Peyer's patch (tissue), 4 donors: ENCODE measurements at places on chromosomes 12 and 14. TPM values are rescaled to one million over a fixed set of nuclear protein-coding genes. Genes with fewer than 3 reads are reported as not detected.

DNA sequence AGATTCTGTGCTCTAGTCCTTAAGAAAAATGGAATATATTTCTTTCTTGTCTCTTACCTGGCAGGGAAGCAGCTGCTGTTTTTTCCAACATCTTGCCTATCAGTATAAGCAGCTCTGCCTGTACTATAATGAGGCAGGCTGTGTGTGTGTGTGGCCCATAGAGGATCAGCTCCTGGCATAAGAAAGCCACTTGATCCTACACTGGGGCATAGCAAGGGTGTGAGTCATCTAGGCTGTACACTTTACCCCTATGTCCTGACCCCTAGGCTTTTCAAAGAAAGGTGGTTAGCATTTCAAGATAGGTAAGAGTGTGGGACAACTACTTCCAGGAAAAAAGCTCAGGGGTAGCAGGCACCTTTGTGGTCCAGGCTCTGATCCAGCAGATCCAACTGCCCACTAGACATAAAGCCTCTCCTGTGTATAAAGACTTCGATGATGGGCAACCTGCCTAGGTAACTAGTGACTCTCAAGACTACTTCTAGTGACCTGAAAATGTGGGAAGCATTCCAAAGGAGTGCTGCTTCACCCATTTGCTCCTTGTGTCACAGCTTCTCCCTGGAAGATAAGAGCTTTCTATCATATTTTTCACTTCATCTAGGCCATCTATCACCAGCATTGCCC is 4.9 kb upstream of the SENP1 start:
- H3K4me3 ChIP-seq, result no peak overlapping the region
- H3K4me1 ChIP-seq, result no peaks in the 10 kb centered on the region
- H3K36me3 ChIP-seq, result no peaks in the 10 kb centered on the region
- no peak for DNase-seq
- no peaks in the 10 kb centered on the region for H3K27me3 ChIP-seq

GRCh38 chr14:39974036-39974435 is 541.8 kb upstream of the FBXO33 start:
- no peak overlapping the region for H3K4me3 ChIP-seq
- H3K4me1 ChIP-seq, result no peaks in the 10 kb centered on the region
- no peak for DNase-seq

Gene KRT75
- total RNA-seq, result not detected

DNA sequence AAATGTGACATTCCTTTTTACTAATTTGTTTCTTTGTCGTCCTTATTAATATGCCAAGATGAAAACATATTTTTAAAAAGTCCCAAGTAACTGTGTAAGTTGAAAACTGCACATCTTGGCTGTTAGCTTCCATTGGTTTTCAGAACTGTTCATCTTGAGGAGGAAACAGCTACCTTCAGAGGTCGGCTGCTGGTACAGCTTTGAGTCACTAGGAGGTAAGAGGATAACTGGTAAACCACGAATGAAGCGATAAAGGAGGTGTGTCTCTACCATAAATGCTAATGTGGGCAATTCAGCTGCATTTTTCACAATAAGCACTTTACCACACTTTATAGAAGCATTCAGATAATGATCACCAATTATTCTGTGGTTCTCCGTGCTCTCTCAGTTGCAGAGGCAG is 137.5 kb upstream of the KRAS start:
- no peak for DNase-seq
- no peaks in the 10 kb centered on the region for H3K27me3 ChIP-seq
- no peaks in the 10 kb centered on the region for H3K36me3 ChIP-seq
- no peaks in the 10 kb centered on the region for H3K4me1 ChIP-seq

Gene NRL
- total RNA-seq, result 13.5 TPM

- H3K27me3 ChIP-seq, result no peaks in the 10 kb centered on the region
- H3K4me1 ChIP-seq, result no peaks in the 10 kb centered on the region
- H3K4me3 ChIP-seq, result no peak overlapping the region
- no peak for DNase-seq
- H3K27ac ChIP-seq, result no peak overlapping the region
Observed at GRCh38 chr12:71476513-71476912, 36.9 kb downstream of the LGR5 start.

DNA sequence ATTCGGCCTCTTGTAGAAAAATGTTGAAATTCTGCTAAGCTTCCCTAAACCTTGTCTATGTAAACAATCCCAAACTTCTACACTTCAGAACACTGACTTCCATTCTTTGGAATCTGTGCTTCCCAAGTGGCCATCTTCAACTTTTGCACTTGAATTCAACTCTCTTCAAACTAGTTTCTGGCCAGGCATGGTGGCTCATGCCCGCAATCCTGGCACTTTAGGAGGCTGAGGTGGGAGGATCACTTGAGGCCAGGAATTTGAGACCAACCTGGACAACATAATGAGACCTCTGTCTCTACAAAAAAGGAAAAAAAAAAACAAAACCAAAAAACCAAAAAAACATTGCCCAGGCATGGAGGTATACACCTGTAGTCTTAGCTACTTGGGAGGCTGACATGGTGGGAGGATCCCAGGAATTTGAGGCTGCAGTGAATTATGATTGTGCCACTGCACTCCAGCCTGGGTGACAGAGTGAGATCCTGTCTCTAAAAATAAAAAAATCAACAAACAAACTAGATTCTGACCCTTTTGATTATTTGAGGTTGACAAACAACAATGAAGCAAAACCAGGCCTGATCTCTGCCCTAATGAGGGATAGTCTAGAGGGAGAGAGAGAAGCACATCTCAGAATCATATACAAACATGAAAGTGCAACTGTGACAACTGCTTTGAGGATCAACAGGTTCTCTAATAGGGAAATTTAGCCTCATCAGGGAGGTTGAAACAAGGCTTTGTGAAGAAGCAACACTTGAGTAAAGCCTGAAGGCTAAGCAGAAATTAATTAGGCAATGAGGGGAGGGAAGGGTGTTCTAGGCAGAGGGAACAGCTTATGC is 11.6 kb upstream of the C12orf75 start:
- DNase-seq, result no peak
- H3K27me3 ChIP-seq, result no peaks in the 10 kb centered on the region
- H3K36me3 ChIP-seq, result no peaks in the 10 kb centered on the region
- no peak overlapping the region for H3K4me3 ChIP-seq
- no peak overlapping the region for H3K27ac ChIP-seq

GRCh38 chr14:104784846-104785707 is 10.5 kb downstream of the AKT1 start:
- no peak overlapping the region for H3K4me3 ChIP-seq
- no peak for DNase-seq
- H3K36me3 ChIP-seq, result peaks cover 53% of the 10 kb centered on the region
- peaks cover 32% of the 10 kb centered on the region for H3K4me1 ChIP-seq
- H3K27ac ChIP-seq, result no peak overlapping the region

- no peaks in the 10 kb centered on the region for H3K27me3 ChIP-seq
- no peaks in the 10 kb centered on the region for H3K36me3 ChIP-seq
- DNase-seq, result no peak
- H3K4me1 ChIP-seq, result no peaks in the 10 kb centered on the region
Observed at GRCh38 chr12:9348906-9349518, 140.8 kb upstream of the PZP start.

DNA sequence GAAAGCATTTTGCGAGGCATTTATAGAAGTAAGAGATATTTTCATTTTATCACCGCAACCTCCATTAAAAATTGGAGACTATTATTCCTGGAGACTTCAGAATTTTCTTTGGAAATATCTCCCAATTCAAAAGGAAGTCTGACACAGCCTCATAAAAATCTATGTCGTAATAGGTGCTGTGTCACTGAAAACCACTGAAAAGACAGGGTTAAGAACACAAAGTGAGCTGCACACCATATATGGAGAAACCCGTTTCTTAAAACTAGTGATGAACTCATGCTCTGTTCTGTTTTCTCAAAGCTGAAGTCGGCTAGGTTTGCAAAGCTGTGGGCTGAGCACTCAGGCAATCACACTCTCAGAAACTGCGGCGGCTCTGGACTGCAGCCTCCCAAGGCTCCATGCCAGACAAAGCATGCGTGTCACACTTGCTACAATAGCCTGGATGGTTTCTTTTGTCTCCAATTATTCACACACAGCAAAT is at the start of gene GLIPR1:
Gene GLIPR1, plus strand, starts transcription at position 287 of the 481 bp plus-strand sequence. Its CDS starts 126 bp downstream, at position 413.
- H3K36me3 ChIP-seq, result no peaks in the 10 kb centered on the region
- peaks cover 11% of the 10 kb centered on the region for H3K4me1 ChIP-seq
- H3K27me3 ChIP-seq, result no peaks in the 10 kb centered on the region
- peak within 1 kb of the TSS; percentile 76 for H3K27ac ChIP-seq
- peak within 1 kb of the TSS; percentile 49 for H3K4me3 ChIP-seq
- peak; percentile 87 for DNase-seq

DNA sequence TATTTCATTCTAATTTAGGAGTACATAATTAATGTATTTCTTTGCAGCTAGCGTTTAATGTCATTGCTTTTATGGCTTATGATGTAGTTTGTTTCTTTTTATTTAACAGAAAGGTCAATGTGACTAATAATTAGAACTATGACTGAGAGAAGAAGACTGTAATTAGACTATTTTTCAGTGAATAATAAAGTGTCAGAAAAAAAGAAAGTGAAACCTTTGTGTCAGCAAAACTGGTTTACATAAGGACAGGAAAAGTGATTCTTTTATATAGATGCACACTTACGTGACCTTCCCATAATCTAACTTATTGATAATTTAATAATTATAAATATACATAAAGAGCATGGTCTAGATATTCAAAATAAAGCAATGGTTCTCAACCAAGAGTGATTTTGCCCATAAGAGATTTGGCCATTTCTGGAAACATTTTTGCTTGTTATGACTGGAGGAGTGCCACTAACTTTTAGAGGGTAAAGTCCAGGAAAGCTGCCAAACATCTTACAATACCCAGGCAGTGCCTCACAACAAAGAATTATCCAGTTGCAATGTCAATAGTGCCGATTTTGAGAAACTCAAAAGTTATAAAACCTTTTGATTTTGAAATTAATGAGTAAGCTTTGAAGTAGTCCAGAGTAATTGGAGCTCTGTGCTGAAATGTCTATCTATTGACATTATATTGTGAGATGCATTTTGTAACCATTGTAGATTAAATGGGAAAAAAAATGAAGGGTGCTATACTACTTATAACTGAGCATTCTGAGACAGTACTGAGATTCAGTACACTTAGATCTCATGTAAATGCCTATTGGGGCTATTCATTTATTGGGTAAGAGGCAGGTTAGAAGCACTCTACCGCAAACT is 227.1 kb downstream of the C12orf50 start:
- no peaks in the 10 kb centered on the region for H3K36me3 ChIP-seq
- H3K27me3 ChIP-seq, result no peaks in the 10 kb centered on the region
- no peak overlapping the region for H3K4me3 ChIP-seq

Gene PPHLN1
- 63.2 TPM for total RNA-seq

GRCh38 chr12:75935539-75936242 is 95.9 kb downstream of the PHLDA1 start:
- no peaks in the 10 kb centered on the region for H3K4me1 ChIP-seq
- no peaks in the 10 kb centered on the region for H3K27me3 ChIP-seq
- H3K4me3 ChIP-seq, result no peak overlapping the region
- DNase-seq, result no peak
- H3K36me3 ChIP-seq, result no peaks in the 10 kb centered on the region

DNA sequence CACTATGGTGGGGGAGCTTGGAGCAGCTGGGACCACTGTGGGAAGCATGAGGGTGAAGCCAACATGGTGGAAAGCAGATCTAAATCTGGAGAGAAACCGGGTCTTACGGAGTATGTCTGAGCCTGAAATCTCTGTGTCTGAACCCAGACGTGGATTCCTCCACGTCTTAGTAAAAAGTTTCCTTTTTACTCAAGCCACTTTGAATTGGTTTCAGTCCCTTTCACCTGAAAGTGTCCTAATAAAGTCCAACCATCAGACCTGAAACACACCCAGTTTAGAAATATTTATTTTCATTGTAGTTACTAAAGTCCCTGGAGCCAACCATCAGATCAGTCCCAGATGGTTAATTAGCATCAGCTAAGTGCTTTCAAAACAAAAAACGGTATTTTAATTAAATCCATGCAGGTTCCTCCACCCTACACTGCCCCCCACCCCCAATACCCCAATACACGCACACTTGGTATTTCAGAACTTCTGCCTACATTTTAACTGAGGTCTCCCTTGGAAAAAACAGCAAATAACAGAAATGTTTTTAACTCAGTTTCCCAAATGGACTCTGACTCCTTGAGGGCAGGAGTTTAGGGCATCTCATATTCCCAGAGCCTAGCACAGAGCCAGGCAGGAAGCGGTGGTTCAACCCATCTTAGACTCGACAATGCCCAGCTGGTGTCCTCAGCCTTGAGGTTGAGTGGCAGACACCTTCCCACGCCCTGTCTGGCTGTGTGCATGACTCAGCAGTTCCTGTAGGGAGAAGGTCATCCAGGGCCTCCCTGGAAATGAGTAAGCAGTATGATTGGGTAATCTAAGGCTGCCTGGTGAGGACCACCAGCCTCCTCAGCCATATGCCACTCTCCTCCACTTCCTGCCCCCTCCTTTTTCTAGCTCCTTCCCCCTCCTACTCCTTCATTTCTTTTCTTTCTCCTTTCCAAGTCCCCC is 175.8 kb downstream of the TTC8 start:
- no peaks in the 10 kb centered on the region for H3K27me3 ChIP-seq
- H3K4me1 ChIP-seq, result no peaks in the 10 kb centered on the region
- H3K4me3 ChIP-seq, result no peak overlapping the region
- no peaks in the 10 kb centered on the region for H3K36me3 ChIP-seq

- no peaks in the 10 kb centered on the region for H3K36me3 ChIP-seq
- no peaks in the 10 kb centered on the region for H3K27me3 ChIP-seq
- no peak for DNase-seq
- no peak overlapping the region for H3K4me3 ChIP-seq
- H3K4me1 ChIP-seq, result no peaks in the 10 kb centered on the region
Observed at GRCh38 chr12:257521-258321, 4.9 kb downstream of the SLC6A13 start.

GRCh38 chr14:92866181-92866752 is 56.7 kb upstream of the CHGA start:
- H3K36me3 ChIP-seq, result no peaks in the 10 kb centered on the region
- H3K4me3 ChIP-seq, result no peak overlapping the region
- H3K4me1 ChIP-seq, result no peaks in the 10 kb centered on the region
- H3K27ac ChIP-seq, result no peak overlapping the region
- H3K27me3 ChIP-seq, result no peaks in the 10 kb centered on the region

DNA sequence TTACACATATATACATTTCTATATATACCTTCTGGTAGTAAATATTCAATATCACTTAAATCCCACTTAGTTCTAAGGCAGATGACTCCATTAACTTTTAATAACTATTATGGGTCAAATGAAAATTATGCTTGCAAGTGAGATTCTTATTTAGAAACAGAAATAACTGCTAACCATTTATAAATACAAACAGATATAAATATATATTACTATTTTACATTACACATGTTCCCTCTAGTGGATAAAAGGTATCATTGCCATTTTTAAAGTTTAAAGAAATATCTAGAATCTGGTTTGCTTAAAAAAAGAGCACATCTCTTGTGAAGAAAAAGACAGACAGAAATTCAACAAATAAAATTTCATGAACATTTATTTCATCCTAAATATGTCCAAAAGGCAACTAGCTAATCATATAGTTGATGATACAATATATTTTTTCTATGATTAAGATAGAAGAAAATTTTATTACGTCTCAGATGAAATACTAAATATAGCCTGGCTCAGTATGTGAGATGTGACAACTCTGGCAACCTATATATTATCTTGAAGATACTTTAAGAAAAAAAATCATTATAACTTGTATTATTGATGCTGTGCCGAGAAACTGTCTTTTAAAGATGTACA is 11.7 kb upstream of the RAD51AP1 start:
- no peak for DNase-seq
- H3K36me3 ChIP-seq, result no peaks in the 10 kb centered on the region
- no peak overlapping the region for H3K4me3 ChIP-seq
- no peaks in the 10 kb centered on the region for H3K4me1 ChIP-seq
- no peaks in the 10 kb centered on the region for H3K27me3 ChIP-seq
